ENCODE measurements at places on chromosomes 12 and 14.

DNA sequence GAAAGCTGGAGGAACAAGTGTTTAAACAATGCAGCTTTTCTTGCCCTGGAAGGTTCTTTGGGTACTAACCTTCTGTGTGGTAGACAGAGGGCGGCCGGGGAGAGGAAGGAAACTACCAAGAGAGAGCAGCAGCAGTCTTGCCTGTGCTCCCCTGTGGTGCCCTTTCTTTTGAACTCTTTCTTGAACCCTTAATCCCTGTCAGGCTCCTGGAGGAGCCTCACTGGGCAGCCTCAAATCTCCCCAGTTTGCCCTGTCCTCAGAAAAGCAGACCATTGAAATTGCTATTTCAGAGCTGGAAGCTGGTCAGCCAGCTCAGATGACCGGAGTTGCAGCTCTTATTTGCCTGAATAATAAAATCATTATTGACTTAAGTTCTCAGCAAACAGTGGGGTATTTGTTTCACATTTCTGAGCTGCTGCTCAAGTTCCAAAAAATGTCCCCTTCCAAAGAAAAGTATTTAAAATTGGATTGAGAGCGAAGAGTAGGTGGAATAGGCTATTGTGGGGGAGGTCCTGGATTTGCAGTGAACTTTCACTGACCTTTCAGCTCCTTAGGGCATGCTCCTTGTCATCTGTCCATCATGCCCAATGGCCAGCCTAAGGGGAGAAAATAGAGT, 42.1 kb upstream of the RNASE3 start:
- DNase-seq, result no peak

DNA sequence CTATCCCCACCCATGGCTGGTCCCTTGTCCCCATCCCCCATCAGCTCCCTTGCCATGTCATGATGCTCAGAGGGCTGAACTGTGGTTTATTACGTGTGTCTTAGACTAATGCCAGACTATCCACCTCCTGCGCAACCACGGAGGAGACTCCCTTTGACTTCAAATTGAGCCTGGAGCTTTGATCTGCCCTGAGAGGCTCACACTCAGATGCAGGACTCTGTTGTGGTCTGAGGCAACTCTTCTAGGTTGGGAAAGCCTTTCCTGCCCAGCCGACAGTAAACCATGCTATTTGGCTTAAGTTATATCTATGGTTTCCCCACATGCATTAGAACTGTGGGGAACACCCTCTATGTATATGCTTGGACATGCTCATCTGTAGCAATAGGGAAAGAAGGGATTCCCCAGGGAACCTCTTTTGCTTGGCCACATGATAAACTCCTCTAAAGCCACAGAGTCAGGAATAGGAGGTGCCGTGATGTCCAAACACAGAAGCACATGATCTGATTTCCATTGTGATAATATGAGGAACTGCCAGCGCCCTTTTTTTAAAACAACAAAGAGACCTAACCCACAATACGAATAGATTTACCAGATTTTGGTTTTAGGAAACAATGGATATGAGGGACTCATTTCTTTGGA, 11.1 kb upstream of the LGALS3 start:
- DNase-seq, result no peak

- DNase-seq, result no peak
These were observed 1.2 kb downstream of the PLEKHD1 start for GRCh38 chr14:69485701-69486100.

DNA sequence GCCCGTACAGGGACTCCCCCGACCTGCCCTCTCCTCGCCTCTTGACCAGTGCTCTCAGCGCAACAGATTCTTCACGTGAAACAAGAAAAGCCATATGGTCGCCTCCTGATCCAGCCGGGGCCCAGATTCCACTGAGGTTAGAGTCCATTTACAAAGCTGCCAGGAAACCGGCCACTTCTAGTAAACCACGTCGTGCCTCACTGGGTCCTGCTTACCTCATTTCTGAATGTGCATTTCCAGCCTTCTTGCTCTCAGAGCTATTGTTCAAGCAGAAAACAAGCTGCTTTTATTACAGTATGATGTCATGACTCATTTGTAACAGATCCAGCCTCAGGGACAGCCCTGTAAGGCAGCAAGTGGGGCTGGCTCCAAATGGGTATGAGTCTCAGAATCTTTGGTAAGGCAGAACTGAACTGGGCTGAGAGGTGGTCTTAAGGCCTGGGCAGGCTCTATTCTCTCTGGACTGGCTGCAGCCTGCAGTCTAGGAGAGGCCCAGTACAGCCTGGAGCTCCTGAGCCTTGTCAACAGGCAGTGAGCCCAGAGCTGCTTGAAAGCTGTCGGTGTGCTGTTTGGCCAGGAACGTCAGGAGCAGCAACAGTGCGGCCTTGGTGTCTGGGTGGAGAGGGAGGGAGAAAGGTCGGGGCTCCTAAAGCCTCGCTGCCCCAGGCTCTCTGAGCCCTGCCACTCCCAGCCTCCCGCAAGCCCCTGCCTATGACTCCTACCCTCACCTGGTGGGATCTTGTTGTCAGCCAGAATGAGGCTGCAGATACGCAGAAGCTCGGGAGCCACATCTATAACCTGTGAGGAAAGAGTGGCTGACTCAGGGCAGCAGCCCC, 8.3 kb downstream of the REC8 start:
- no peak for DNase-seq

- DNase-seq, result no peak
These were observed 15.4 kb upstream of the BCL11B start for GRCh38 chr14:99287269-99287942.

GRCh38 chr14:67411370-67411769, 595 bp downstream of the PLEK2 start:
- no peak for DNase-seq

- no peak for DNase-seq
These were observed 155.6 kb downstream of the DYRK2 start for GRCh38 chr12:67804168-67804567.
